ENCODE measurements at places on chromosomes 1 and 21.

DNA sequence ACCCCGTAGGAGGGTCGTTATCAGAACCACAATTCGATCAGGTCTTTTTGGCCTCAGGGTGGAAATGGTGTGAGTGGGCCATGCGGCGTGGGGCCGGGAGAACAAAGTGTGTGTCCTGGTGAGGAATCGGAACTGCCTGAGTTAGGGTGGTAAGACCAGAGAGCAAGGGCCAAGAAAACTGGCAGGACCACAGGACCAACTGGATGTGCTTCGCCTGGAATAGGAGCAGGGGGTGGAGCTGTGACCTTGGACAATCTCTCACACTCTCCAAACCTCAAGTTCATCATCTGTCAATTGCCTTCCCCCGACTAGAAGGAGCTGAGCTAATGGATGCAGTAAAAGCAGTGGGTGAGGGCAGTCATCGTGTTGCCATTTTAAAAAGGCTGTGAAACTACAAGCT is 59.5 kb downstream of the NAV1 start:
- DNase-seq, result no peak

GRCh38 chr1:201708085-201708512 is 120.9 kb upstream of the IPO9 start:
- DNase-seq, result no peak

DNA sequence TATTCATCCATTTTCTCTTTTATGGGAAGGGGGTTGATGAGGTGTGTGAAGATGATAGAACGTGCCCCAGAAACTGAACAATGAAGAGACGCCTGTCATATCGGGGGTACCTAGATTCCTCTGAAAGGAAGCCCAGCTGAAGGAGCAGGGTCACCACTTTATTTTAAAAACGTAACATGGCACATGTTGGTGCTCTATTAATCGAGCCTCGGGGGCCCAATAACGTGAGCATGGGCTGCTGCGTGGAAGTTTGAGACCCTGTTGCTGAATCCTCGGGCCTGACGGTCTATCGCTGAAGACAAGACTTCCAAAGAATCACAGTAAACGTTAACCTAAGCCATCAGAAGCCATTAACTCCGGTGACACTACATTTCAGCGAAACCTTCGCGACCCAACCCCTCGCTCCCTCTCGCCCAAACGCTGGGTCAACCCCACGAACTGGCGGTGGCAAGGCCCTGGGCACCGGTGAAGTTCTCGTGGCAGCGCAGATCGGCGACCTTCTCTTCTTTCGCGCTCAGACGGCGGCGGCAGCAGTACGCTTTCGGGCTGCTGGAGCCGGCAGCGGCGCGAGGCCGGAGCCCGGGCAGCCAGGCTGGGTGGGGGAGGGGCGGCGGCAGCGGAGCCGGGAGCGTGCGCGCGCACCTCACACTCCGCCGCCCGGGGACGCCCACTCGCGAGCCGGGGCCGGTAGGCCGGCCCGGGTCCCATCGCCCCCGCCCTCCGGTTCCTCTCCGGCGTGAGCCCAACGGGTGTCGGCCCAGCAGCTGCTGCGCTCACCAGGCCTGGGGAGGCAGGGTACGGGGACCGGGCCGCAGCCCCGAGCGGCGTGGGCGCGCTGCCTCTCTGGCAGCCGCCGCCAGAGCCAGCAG is 838 bp upstream of the MAN1A2 start:
- DNase-seq, result peak; percentile 36

GRCh38 chr21:44530221-44530902 is 9.6 kb downstream of the KRTAP10-1 start:
- no peak for DNase-seq

DNA sequence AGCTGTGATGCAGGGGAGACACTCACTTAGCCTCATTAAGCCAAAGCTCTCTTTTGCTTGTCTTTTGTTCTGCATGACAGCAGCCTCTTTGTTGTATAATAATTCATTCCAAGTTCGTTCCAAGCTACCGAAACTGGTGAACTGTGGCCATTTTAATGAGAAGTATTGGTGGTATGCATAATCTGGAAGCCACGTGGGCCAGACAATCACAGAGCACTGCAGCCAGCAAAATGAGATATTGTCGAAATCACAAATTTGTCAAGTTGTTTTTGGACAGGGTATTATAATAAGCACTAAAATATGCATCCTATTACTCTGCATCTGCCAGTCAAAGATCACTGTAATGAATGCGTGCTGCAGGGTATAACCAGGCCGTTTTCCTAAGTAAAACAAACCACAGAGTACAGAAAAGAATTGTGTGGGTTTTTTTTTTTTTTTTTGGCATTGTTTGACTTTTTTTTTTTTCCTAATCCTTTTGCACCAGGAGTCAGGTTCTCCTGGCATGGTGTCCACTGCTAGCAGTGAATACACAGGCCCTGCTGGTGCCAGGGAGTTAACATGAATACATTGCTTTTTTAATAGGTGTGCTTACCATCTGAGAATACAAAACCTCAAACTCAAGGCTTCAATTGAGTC is 423.9 kb downstream of the PTBP2 start:
- DNase-seq, result no peak

- DNase-seq, result no peak
Observed at GRCh38 chr1:59115865-59116264, 181.0 kb upstream of the FGGY start.

DNA sequence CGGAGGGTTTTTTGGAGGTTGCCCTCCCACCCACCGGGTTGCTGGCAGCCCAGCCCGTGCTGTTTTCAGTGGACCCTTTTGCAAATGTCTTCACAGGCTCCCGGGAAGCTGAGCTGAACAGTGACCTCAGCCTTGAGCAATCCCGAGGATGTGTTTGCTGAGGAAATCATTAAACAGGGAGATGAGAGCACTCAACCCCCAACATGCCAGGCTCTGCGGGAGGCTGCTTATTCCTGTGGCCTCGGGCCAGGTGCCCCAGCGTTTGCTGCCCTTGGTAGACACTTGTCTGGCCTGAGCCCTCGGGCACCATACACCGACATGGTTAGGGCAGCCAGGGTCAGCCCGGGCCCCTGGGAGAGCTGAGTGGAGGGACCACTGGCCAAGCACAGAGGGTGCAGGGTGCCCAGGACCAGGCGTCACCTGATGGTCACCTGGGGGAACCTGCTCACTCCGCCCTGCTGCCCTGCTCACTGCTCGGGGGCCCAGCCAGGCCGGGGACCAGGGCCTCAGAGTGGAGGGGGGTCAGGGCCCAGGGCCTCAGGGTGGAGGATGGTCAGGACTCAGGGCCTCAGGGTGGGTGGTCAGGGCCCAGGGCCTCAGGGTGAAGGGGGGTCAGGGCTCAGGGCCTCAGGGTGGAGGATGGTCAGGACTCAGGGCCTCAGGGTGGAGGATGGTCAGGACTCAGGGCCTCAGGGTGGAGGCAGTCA is 42.5 kb upstream of the POFUT2 start:
- no peak for DNase-seq

GRCh38 chr1:234985007-234985370 is 143.6 kb downstream of the TOMM20 start:
- DNase-seq, result no peak

- no peak for DNase-seq
Observed at GRCh38 chr21:42172596-42173483, 46.1 kb upstream of the ABCG1 start.

- no peak for DNase-seq
Observed at GRCh38 chr1:10649517-10650201, 146.8 kb downstream of the CASZ1 start.

GRCh38 chr1:107941531-107941930 is 23.4 kb downstream of the VAV3 start:
- no peak for DNase-seq

GRCh38 chr1:99218572-99218971 is 45.7 kb upstream of the PLPPR4 start:
- no peak for DNase-seq

- DNase-seq, result no peak
Observed at GRCh38 chr1:156772222-156772621, 4.9 kb downstream of the PRCC start.

- no peak for DNase-seq
Observed at GRCh38 chr21:18622383-18622782, 218.8 kb upstream of the TMPRSS15 start.

GRCh38 chr1:95409276-95409675 is 175.3 kb downstream of the RWDD3 start:
- DNase-seq, result no peak

GRCh38 chr21:24617819-24618218 is 989.5 kb downstream of the MRPL39 start:
- no peak for DNase-seq

DNA sequence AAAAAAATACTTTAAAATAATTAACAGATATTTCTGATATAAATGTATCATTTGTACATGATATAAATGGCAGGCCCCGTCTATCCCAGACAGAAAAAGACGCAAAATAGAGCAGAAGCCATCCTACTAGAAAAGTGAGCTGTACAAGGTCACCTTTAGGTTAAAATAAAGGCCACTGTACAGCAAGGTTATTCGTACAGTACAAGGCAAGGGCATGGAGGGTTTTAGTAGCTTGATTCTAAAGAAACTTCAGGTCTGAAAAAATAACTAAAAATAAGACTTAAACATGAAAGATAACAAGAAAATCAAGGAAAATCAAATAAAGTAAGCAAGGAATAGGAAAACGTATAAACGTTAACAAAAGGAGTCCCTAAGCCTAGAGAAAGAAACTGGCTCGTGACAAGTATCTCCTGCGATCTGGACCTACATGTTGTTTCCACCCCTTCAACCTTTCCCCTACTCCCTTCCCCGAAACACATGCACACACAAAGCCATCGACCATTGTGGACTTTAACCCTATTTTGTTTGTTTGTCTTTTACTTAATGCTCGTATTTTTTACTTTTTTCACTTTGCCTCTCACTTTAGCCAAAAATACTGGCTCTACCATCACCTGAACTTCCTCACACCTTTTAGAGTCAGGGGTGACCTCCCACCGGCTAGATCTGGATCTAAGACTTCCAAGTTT is 26.5 kb upstream of the SLC30A10 start:
- no peak for DNase-seq

- DNase-seq, result no peak
Observed at GRCh38 chr1:115288591-115289198, 49.4 kb downstream of the NGF start.

- no peak for DNase-seq
Observed at GRCh38 chr1:43977376-43978263, 1.4 kb upstream of the B4GALT2 start.

DNA sequence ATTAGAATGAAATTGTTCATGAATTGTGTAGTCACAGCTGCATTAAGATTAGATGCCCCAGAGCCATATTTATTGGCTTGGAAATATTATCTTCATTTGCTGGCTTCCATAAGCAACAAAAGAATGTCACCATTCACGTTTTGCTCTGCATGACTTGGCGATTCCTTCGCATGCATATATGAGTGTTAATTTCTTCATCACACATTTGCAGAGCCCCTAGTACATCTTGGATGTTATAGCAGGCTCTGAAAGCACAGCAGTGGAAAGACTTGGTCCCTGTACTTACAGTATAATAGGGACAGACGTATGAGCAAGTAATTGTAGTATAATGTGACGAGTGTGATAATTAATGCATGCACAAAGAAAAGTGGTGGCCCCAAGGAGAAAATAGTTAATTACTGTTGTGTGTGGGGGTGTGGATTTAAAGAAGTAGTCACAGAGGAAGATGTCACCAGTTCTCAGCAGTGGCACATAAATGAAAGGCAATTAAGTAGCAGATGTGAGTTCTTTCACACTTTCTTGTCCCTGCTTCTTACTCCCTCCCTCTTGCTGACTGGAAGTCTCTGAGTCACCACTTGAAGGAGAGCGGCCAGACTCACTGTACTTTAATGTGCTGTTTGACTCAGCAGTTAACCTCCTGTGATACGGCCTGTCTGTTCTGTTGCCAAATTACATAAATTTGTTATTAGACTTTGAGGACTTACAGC is 21.0 kb downstream of the S100A10 start:
- no peak for DNase-seq

DNA sequence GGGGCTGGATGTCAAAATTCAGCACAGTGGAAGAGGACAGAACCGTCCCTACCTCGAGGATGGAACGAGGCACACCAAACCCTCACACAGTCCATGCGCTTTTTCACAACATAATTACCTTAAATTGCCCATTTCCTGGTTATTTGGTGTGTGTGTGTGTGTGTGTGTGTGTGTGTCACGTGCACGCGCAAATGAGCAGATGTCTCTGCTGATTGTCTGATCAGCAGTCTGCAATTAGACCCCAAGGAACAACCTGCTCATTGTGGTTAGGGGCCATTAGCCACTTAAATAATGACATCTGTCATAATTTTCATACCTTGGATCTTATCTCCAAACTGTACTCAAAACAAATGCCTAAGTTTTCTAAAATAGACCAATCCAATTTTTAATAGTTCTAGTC is 23.2 kb downstream of the AVPR1B start:
- DNase-seq, result peak; percentile 49

GRCh38 chr1:90732136-90732535 is 15.0 kb upstream of the BARHL2 start:
- DNase-seq, result no peak

DNA sequence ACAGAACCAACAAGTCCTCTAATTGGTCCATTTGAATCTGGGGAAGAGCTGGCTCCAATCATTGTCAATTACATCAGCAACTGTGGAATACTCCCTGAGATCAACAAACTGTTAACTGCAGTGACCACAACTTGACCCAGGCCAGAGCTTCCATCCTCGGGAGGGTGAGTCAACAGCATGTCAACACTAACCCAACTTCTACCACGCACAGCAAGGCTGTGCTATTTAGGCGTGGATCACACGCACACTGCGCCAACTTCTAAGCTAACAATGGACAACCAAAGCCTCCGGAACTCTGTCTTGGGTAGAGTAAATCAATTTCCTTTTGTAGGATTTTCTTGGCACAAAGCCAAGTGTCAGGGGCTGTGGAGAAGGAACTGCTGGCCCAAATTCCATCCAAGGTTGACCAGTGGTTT is 30.4 kb downstream of the APP start:
- peak; percentile 11 for DNase-seq

- DNase-seq, result no peak
Observed at GRCh38 chr1:208081972-208082371, 162.2 kb downstream of the PLXNA2 start.

- DNase-seq, result no peak
Observed at GRCh38 chr1:31445951-31446350, 32.9 kb downstream of the SERINC2 start.

- no peak for DNase-seq
Observed at GRCh38 chr1:33836911-33837310, 27.0 kb upstream of the HMGB4 start.

- DNase-seq, result no peak
Observed at GRCh38 chr1:204730826-204731459, 45.4 kb upstream of the LRRN2 start.

DNA sequence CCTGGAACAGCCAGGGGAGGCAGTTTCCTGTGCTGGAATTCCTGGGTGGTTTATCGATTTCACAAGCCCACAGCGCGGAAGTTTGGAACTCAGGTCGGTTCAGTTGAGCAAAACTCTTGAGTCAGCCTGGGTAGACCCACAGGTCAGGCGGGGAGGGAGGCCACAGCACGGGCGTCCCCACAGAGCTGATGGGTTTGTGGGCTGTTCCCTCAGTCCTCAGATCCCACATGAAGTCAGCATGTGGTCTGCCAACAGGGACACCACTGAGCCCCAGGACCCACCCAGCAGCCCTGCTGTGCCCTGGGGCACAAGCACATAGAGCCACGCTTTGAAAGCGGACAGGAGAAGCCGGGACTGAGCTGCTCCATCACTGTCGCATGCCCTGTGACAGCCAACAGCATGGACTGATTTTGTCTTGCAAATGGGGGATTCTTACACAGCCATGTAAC is 17.4 kb downstream of the BMP8A start:
- DNase-seq, result no peak

- DNase-seq, result no peak
Observed at GRCh38 chr1:117612517-117613248, 6.8 kb downstream of the TENT5C start.

Data from NCI-H748 treated with DMSO at 0.1 percent for 48 hours (cell line).